ENCODE measurements at places on chromosomes 6 and 20.

DNA sequence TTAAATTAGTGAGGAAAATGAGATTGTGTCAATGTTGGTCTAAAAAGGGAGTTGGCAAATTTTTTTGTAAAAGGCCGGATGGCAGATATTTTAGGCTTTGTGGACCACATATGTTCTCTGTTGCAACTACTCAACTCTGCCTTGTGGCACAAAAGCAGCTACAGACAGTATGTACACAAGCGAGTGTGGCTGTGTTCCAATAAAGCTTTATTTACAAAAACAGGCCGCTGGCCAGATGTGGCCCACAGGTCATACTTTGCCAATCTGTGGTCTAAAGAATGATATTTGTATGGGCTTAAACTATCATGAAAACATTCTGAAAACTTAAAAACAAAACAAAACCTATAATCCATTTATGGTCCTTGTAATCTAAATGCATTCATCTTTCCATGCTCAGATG is 228.3 kb downstream of the CLIC5 start:
- DNase-seq = no peak

DNA sequence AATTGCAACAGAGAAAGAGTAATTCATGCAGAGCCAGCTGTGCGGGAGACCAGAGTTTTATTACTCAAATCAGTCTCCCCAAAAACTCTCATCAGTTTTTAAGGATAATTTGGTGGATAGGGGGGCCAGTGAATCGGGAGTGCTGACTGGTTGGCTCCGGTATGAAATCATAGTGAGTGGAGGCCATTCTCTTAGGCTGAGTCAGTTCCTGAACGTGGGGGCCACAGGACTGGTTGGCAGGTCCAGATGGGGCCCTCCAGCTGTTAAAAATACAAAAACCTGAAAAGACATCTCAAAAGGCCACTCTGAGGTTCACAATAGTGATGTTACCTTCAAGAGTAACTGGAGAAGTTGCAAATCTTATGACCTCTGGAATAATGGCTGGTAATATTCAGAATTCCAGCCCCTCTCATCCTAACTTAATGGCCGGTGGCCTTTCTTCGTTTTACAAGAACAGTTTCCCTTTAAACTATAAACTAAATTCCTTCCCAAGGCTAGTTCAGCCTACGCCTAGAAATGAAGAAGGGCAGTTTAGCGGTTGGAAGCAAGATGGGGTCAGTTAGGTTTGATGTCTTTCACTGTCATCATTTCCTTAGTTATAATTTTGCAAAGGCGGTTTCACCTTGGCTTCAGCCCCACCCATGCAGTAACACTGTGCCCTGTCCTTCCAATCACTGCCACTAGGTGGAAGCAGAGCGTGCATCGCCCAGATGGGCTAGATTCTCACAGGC is 6.8 kb upstream of the MICA start:
- DNase-seq = peak; percentile 44

DNA sequence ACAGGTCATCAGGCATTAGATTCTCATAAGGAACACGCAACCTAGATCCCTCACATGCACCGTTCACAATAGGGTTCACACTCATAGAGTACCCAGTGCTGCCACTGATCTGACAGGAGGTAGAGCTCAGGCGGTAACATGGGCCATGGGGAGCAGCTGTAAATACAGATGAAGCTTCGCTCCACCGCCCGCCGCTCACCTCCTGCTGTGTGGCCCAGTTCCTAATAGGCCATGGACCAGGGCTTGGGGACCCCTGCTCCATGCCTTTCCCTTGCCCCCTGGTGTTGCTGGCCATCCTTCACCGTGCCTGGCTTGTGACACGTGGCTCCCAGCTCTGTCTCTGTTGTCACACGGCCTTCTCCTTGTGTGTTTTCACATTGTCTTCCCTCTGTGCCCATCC is 171.1 kb upstream of the JARID2 start:
- no peak for DNase-seq

DNA sequence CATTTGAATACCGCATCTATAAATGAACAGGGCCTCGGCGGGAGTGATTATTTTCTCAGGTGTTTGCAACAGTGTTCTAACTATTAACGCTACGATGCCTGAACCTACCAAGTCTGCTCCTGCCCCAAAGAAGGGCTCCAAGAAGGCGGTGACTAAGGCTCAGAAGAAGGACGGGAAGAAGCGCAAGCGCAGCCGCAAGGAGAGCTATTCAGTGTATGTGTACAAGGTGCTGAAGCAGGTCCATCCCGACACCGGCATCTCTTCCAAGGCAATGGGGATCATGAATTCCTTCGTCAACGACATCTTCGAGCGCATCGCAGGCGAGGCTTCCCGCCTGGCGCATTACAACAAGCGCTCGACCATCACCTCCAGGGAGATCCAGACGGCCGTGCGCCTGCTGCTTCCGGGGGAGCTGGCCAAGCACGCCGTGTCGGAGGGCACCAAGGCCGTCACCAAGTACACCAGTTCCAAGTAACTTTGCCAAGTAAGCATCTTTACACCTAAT is 70.9 kb downstream of the HFE start:
- DNase-seq = peak; percentile 72

- DNase-seq = no peak
Observed at GRCh38 chr6:6635291-6635690, 46.8 kb downstream of the LY86 start.

Data from anterior cingulate cortex (tissue), 58 donors.